Activated naive CD8-positive, alpha-beta T cell treated with anti-CD3 and anti-CD28 coated beads, Interleukin-2, amount 50 U/mL, for 24 hours (primary cell): ENCODE measurements at places on chromosomes 7 and 10.

GRCh38 chr7:127884066-127884559, 147.1 kb downstream of the LRRC4 start:
- no peak for DNase-seq

GRCh38 chr7:47421456-47421855, 160.5 kb downstream of the TNS3 start:
- DNase-seq, result no peak

- DNase-seq, result no peak
Observed at GRCh38 chr7:137443616-137444015, 100.1 kb upstream of the PTN start.

GRCh38 chr10:78964274-78964951, 104.4 kb upstream of the ZMIZ1 start:
- DNase-seq, result no peak

DNA sequence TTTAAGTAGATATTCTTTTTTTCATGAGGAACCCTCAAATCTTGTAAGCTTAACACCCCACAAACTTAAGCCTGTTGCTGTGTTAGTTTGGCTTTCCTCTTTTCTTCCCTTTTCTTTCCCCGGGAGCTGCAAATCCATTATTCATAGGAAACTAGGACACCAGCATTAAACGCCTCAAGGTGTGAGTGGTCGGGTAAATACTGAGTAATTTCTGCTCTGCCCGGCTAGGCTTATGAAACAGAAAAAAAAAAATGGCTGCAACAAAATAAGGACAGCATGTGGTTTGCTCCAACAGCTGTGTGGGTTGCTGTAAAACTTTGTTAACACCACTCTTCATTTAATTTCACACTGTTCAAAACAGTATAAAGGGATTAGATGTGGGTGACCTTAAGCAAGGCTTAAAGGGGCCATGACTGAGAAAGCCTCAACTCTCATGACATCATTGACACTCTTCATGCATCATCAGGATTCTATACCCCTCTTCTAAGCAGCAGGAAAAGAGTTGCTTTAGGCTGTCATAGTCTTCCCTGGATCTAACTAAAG, 104.1 kb downstream of the AOAH start:
- no peak for DNase-seq

- no peak for DNase-seq
Observed at GRCh38 chr10:26368463-26368862, 69.7 kb upstream of the APBB1IP start.

GRCh38 chr7:135362871-135363270, 129.2 kb downstream of the STRA8 start:
- DNase-seq, result no peak

GRCh38 chr7:1476859-1477258, 17.6 kb upstream of the MICALL2 start:
- no peak for DNase-seq

- DNase-seq, result no peak
Observed at GRCh38 chr10:103277713-103278536, 987 bp downstream of the INA start.

DNA sequence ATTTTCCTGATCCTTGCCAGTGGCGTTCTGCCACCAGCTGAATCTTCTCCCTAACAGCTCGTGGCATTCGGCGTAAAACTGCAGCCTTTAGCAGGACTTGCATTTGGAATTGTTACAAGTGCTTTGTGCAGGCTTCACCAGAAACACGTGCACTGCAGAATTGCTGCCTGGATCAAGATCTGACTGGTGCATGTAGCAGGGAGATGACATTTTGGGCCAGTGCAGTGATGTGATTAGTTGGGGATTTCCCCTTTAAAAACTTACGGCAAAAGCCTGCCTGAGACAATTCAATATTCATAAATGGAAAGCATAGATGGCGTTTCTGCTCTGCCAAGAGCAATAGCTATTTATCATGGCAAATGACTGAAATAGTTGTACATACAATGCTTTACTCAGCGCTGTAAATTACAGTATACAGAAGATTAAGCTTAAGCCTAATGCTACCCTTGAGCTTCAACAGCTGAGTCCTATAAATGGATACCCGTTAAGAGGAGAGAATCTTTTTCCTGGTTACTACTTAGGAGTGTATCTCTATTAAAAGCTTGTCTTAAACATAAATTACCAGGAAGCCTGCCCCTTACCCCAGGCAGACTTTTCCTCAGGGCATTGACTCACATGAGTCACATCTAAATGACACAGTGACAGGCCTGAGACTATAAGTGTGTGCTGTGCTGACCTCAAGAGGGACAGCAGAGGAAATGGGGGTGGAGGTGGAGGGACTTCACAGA, 106.3 kb downstream of the ATXN7L1 start:
- no peak for DNase-seq

DNA sequence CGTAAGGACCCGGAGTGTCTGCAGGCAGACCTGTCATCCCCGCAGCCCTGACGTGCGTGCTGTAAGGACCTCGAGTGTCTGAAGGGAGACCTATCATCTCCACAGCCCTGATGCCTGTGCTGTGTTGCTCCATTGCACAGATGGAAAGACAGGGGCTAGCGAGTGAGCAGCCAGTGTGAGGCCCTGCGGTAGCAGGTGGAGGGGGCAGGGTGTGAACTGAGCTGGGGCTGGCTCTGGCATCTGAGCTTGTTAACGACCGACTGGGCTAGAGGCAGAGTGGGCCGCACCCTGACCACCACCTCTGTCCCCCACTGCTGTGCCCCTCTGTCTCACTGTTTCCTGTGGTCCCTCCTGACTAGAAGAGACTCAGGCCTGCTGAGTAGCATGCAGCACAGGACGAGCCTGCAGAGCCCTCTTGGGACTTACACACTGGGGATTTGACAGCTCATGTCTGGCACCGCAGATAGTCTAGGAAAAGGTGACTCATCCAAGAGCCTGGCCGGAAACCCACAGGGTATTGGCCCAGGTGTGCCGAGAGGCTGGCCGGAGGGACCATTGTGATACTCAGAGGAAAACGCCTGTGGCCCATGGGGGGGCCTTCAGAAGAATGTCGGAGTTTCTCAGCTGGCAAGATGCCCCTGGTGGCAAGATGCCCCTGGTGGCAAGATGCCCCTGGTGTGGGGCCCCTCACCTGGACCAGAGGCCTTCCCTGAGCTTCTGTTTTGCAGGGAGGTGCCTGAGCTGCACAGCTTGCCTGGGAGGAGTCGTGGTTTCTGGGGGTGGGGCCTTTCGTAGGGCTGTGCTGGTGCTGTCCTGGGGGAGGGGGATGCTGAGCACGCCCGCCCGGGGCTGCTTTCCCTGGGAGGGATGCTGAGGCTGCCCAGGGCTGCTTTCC, 34.3 kb downstream of the INPP5A start:
- peak; percentile 75 for DNase-seq

DNA sequence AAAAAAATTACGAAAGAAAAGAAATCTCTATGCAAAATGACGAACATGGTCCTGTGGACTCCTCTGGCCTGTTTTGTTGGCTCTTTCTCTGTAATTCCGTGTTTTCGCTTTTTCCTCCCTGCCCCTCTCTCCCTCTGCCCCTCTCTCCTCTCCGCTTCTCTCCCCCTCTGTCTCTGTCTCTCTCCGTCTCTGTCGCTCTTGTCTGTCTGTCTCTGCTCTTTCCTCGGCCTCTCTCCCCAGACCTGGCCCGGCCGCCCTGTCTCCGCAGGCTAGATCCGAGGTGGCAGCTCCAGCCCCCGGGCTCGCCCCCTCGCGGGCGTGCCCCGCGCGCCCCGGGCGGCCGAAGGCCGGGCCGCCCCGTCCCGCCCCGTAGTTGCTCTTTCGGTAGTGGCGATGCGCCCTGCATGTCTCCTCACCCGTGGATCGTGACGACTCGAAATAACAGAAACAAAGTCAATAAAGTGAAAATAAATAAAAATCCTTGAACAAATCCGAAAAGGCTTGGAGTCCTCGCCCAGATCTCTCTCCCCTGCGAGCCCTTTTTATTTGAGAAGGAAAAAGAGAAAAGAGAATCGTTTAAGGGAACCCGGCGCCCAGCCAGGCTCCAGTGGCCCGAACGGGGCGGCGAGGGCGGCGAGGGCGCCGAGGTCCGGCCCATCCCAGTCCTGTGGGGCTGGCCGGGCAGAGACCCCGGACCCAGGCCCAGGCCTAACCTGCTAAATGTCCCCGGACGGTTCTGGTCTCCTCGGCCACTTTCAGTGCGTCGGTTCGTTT, 83.5 kb upstream of the SLF2 start:
- DNase-seq, result no peak

DNA sequence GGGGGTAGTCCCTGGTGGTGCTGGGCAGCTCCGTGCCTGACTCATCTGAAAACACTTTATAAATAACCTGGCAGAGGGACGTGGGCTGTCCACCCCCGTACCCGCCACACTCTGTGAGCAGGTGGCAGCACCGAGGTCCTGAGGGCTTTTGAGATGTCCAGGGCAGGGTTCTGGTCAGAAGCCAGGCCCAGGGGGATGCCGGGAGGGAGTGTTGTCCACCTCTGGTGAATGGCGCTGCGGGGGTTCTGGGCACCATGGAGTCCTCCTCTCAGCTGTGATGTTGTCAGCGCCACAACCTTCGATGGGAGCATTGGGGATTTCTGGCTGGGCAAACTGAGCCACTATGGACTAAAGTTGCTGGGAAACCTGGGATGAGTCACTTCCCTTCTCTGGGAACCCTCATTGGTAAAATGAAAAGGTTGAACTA, 27.4 kb upstream of the GOLGA7B start:
- DNase-seq, result no peak

GRCh38 chr10:114042895-114043531, 653 bp upstream of the ADRB1 start:
- DNase-seq, result peak; percentile 16

GRCh38 chr10:62266611-62267010, 2.0 kb downstream of the RTKN2 start:
- no peak for DNase-seq

GRCh38 chr10:6598679-6599078, 18.6 kb upstream of the PRKCQ start:
- no peak for DNase-seq

DNA sequence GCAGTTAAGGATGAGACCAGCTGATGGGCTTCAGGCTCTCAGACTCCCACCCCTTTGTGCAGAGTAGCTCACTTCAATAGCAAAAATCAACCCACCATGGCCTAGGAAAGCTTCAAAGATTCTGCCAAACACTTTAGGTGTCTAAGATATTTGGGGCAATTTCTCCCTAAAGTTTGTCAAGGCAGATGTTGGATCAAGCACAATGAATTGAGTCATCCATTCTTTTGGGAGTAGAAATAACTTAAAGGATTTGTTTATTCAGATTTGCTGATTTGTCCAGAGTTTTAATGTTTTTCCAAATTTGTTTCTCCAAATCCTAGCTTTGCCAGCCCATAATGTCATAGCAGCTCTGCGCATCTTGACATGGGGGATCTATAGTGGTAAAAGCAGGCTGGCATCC, 855.1 kb downstream of the LRMDA start:
- no peak for DNase-seq

DNA sequence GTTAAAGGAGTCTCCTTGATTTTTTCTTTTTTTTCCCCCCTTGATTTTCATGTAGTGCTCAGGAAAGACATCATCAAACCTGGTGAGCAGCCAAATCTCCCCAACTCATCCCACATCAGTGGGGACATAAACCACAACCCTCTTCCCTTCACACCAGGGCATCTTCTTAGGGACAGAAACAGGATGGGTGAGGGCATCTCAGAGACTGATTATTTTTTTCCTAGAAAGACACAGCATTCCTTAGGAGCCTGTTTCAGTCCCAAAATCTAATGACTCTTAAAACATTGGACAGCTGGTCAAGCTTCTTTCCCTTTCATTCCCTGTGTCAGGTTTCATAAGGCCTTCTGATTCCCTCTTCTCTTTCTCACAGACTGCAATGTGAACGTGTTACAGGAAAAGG, 31.5 kb upstream of the GSAP start:
- DNase-seq, result no peak

DNA sequence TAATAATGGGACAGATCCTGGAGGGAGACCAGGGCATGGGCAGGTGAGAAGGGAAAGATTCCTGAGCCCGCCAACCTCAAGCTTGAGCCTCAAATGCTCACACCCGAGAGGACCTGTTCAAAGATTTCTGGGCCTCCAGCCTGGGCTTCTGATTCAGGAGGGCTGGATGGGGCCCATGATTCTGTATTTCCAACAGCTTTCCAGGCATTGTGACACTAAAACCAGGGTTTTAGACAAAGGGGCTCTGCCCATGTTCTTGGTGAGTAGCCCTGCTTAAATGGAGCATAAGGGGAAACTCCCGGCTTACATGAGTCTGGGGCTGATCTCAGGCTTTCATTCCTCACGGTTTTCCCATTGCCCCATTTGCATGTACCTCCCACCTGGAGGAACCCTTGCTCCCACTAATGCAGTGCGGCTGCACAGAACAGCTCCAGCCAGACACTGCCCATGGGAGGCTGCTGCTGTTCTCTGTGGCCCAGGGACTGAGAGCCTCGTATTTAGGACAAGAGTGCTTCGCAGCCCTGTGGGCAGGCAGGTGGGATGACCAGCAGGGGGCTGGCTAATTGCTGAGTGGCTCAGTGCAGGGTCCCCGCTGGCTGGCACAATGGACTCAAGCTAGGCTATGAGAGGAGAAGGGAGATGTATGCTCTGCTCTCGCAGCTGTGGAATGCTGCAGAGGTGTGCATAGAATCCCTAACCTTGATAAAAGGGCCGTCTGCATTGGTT, 135.3 kb upstream of the COBL start:
- DNase-seq, result no peak

GRCh38 chr7:143041346-143041745, 10.8 kb upstream of the OR6V1 start:
- no peak for DNase-seq

DNA sequence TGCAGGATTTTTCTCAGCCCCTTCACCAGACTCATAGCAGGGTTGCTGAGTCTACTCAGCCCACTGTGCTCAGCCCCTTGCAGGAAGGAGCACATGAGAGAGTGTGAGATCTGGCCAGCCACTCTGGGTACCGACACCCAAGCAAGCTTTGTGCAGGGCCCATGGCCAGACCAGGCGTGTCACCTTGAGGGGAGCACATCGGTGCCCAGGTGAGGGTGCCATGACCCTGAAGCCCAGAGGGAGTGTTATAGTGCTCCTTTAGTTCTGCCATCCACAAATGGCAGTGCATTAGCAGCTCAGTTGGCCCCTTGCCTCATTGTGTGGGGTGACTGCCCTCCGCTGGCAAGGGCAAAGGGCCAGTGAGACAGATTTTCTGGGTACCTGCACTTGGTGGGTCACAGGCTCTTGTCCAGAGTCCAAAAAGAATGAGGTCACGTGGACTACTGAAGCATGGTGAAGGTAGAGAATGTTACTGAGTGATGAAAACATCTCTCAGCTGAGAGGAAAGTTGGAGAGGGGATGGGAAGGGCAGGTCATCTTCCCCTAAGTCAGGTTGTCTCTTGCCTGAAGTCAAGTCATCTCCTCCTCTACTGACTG, 181.8 kb downstream of the MACC1 start:
- no peak for DNase-seq

DNA sequence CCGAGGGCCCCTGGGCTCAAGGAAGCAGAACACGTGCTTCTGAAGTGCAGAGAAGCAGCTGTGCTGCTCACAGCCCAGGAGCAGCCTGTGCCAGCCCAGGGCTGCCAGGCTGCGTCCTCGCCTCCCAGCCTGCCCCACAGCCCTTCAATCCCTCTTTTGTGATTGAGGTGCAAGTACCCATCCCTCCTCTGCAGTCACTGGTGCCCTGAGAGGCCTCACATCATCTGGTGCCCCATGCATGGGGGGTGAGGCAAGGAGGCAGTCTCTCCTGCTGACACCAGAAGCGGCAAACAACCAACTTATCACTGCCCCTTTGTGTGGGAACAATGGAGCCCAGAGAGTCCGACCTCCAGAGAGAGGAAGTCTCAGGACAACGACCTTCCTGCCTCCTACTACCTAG, 49.8 kb upstream of the FGFR2 start:
- DNase-seq, result no peak
